Small intestine (tissue), 16 donors: ENCODE measurements at places on chromosomes 5 and 9. TPM values are rescaled to one million over a fixed set of nuclear protein-coding genes. Genes with fewer than 3 reads are reported as not detected.

Gene PTGDS
- 2.0 TPM for polyA plus RNA-seq

Gene XPA
- 19.2 TPM for polyA plus RNA-seq

Gene GMCL2
- polyA plus RNA-seq, result not detected

Gene HNRNPAB
- polyA plus RNA-seq, result 110 TPM

Gene THG1L
- polyA plus RNA-seq, result 14.3 TPM

Gene ATOX1
- polyA plus RNA-seq, result 168 TPM

Gene NR5A1
- polyA plus RNA-seq, result 0.27 TPM

DNA sequence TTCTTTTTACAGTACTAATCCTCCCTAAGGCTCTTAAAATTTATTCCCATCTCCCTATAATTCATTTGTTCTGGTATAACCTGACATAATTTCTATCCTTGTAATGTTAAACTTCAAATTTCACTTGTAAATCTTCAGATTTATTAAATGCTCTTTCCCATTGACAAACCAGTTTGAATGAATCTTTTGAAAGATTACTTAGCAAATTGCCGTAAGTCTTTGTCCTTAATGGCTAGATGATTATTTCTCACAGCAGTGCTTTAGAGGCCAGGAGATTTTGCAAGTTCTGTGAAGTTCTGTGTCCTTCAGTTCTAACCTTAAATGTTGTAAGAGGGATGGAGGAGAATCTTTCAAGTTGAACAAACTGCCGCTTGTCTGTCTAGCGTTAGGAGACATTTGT lies 4.2 kb downstream of the SLC44A1 start:
- no peak for DNase-seq

GRCh38 chr5:65895891-65896290 lies 30.5 kb upstream of the ERBIN start:
- DNase-seq, result no peak

- no peak for DNase-seq
Observed at GRCh38 chr9:34387239-34387638, 10.5 kb upstream of the MYORG start.

DNA sequence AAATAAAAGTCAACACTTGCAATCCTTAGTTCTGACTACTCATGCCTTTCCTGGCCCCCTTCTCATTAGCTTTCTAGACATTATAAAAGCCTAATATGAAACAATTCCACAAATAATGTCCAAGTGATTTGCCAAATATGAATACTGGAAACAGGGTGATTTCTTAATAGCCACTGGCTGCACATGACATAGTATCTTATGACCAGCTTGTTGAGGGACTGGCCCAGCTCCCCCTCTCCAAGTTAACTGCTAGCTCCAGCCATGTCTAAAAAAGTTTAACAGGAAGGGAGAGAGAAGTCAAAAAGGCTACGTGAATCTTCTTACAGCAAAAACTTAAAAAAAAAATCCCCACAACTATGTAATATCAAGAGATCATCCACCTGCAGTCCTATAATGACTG lies 1.5 kb downstream of the CERT1 start:
- DNase-seq, result peak; percentile 55

GRCh38 chr5:173743641-173744343 lies 127.3 kb upstream of the BOD1 start:
- peak; percentile 79 for DNase-seq

DNA sequence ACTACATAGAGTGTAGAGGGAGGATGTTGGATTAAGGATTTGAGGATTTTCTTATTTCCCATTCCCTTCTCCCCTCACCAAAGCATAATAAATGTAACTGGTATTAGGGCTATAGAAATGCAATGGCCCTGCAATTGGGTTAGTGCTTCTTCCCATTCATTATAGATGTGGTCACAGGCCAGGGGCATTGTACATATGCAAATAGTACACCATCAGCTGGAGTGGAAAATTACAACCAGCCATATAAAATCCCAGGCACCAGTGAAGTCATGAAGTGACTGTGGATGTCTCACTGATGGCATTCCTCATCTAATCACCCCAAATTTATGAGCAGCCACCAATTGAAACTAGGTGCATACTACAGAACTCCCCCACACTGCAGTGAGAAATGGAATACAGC lies 105.9 kb downstream of the PLK2 start:
- DNase-seq, result no peak

DNA sequence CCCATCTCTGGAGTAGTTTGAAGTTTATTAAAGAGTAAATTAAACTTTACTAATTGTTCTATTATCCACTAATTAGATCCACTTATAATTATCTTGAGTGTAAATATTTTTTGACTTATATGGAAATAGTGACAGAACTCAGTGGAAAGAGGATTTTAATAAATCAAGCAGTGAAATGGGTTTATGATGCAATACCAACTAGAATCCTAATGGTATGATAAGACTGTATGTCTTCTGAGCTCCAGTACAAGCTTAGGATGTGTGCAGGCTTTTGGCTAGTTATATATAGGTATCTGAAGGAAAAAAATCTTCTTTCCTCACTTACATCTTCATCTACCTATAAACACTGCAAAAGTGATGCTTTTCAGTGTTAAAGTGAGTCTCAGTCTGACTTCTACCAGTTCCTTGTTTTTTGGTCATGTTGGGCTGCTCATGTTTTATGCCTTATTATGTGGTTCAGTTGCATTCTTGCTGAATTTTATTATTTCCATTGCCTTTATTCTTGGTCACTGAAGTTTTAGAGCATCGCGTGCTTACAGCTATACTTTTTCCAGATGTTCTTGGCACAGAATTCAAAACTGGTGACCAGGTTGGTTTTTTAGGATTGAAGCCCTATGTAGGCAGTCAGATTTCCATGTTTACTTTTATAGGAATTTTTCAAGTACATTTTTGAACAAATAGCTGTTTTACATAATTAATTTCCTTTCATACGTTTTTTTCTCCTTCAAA lies 30.5 kb downstream of the XRCC4 start:
- no peak for DNase-seq

DNA sequence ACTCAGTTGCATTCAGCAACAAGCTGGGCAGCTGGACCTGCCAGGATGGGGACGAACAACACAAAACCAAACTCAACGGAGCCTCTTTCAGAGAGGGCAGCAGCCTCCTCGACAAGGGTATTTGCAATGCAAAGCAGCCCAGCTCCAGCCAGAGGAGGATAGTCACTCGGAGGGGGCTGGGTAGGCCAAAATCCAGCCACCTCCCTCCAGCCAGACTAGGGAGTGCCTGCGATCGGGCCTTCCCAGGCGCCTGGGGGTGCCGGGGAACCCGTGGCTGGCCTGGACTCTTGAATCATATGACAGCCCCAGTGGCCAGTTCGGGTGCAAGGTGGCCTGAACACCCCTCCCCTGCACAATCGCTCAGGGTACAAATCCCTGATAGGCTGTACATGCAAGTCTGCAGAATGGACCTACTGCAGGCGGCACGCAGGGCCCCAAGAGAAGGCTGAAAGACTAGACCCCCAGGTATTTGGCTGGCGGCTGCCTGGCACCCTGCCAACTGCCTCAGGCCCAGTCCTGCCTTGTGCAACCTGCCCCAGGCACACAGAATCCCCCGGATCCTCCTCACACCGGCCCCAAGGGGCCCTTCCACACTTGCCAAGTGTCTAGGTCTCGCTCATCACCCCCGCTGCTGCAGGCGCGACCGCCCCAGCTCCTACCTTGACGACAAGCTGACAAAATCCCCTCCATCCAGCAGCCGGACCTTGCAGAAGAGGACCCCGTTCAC lies 1.3 kb downstream of the EEIG1 start:
- DNase-seq, result peak; percentile 79

- DNase-seq, result no peak
Observed at GRCh38 chr9:6956879-6957278, 199.1 kb downstream of the KDM4C start.

DNA sequence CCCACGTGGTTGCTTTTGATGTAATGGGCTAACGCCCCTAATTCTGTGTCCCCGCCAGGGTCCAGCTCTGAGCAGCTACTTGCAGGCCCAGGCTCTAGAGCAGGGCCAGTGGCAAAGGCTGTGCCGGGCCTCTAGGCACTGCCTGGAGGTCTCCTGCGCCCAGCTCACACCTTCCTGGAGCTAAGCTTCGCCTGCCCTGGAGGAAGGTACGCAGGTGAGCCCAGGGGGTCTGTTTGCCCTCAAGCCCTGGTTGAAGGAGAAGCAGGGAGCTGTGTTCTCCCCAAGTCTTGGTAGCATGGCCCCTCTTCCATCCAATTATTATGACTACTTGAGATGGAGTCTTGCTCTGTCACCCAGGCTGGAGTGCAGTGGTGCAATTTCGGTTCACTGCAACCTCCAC lies 5.2 kb upstream of the LMX1B start:
- no peak for DNase-seq

GRCh38 chr9:34171753-34172535 lies 6.9 kb upstream of the UBAP1 start:
- DNase-seq, result no peak
